ENCODE measurements at places on chromosomes 2 and 18.

GRCh38 chr2:160977854-160978253, 182.4 kb upstream of the TANK start:
- DNase-seq = no peak

GRCh38 chr2:207244971-207245925, 79.5 kb upstream of the KLF7 start:
- DNase-seq = no peak

GRCh38 chr2:188623995-188624643, 332.4 kb downstream of the GULP1 start:
- DNase-seq = no peak

DNA sequence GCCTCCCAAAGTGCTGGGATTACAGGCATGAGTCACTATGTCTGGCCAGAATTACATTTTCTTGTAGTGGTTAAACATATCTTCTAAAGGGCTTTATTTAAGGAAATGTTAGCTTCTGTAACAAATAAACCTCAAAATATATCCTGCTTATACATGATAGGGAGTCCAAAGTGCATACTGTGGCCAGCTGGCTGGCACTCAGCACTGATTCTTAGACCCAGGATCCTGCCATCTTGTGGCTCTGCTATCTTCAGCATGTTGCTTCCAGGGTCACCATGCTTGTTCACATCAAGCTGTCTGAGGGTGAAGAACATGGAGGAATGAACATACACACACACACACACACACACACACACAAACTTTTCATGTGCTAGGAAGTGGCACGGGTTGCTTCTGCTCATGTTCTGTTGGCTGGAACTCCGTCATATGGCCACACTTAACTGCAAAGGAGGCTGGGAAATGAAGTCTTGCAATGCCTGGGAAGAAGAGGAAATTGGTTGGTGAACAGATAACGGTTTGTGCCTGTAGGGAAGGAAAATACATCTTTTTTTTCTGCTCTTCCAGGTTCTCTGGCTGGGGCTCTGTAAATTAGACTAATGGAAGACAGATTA, 40.0 kb downstream of the NPPC start:
- no peak for DNase-seq

GRCh38 chr18:36406805-36407204, 109.3 kb downstream of the FHOD3 start:
- no peak for DNase-seq
